Activated CD4-positive, alpha-beta T cell treated with anti-CD3 and anti-CD28 coated beads for 24 hours (primary cell): ENCODE measurements at places on chromosomes 5 and 9.

- DNase-seq = no peak
Measured at GRCh38 chr5:148825716-148826052, 727 bp upstream of the ADRB2 start.

- DNase-seq = no peak
Measured at GRCh38 chr9:127074561-127075548, 47.6 kb downstream of the ANGPTL2 start.

GRCh38 chr5:74063821-74064220 lies 437.8 kb downstream of the ARHGEF28 start:
- no peak for DNase-seq

- no peak for DNase-seq
Measured at GRCh38 chr9:78298046-78298765, 1.3 kb downstream of the PSAT1 start.

- DNase-seq = no peak
Measured at GRCh38 chr5:62395210-62395950, 8.3 kb downstream of the DIMT1 start.
